ENCODE measurements at places on chromosomes 7 and 10.
A peak's percentile ranks its signal among the peaks of the same experiment; 100 is the strongest.

DNA sequence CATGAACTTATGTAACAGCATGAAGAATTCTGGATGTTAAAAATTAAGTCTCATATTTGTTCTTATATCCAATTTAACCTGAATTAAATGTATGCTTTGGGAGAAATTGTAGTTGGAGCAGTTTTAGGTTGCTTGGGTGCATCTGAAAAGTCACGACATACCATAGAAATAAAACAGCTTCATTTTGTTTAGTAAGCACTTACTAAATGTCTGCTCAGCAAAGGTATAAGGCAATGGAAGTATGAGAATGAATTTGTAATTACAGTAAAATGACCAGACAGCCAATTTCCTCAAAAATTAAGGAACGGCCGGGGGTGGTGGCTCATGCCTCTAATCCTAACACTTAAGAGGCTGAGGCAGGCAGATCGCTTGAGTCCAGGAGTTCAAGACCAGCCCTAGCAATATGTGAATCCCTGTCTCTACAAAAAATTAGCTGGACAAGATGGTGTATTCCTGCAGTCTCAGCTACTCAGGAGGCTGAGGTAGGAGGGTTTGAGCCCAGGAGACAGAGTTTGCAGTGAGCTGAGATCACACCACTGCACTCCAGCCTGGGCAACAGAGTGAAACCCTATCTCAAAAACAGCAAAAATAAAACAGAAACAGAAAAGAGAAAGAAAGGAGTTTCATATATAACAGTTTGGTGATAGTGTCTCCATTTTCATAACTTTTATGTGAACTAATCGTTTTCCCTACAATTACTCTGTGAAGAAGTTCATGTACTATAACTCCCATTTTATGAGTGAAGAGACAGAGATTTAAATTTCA lies 47.2 kb upstream of the KLF6 start:
- DNase-seq, result no peak

- peak; percentile 88 for DNase-seq
Observed at GRCh38 chr7:98771519-98771918, 98.3 kb downstream of the TMEM130 start.

DNA sequence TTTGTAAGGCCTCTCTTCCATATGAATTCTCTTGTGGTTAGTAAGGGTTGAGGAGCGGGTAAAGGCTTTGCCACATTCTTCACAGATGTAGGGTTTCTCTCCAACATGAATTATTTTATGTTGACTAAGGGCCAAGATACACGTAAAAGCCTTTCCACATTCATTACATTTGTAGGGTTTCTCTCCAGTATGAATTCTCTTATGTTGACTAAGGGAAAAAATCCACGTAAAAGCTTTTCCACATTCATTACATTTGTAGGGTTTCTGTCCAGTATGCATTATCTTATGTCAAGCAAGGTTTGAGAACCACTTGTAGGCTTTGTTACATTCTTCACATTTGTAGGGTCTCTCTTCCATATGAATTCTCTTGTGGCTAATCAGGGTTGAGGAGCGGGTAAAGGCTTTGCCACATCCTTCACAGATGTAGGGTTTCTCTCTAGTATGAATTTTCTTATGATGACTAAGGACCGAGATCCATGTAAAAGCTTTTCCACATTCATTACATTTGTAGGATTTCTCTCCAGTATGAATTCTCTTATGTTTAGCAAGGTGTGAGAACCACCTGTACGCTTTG lies 493.0 kb downstream of the ZNF479 start:
- DNase-seq, result no peak

DNA sequence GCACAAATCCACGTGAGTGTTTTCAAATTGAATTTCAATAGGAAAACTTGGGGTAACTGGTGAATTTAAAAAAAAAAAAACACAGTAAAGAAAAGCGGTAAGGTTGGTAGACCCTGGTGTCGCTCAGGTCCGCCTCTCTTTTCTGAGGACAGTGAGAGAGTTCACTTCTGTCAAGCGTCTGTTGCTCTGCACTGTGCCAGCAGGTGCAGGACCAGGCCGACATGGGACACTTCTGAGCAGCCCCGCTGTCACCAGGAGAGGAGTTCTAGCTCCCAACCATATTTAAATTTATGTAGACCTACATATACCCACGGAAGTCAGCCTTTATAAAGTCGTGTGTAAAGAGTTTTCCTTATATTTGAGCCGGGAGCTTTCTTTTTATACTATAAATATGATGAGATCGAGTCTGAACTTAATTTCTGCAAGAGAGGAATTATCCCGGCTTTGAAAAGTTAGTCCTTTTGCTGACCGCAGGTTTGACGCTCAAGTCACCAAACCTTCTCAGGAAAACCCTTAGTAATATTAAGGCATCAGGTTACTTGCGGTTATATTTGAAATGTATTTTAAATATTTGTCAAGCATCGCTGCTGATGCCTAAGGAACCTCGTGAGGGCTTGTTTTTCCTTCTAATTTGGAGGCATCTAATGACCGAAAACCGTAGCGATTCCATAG lies 531 bp downstream of the IKZF1 start:
- no peak for DNase-seq

GRCh38 chr7:95398155-95398940 lies 2.2 kb upstream of the PON3 start:
- peak; percentile 25 for DNase-seq

DNA sequence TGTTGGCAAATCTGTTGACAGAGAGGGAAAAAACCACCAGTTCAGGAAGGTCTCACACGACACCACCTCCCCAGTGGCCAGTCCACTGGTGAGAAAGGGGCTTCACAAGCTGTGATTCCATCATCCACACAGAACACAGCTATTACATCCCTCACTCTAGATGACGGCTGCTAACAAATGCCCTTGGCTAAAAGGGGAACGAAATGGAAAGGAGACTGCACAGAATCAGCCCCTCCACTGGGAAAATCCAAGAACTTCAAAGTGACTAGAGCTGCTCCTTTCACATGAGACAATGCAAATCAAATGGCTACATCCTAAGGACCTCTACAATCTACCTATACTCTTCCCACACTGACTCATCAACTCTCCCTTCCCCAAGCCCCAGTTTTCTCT lies 5.6 kb downstream of the PARP12 start:
- DNase-seq, result no peak

GRCh38 chr7:35315517-35315916 lies 61.6 kb upstream of the TBX20 start:
- DNase-seq, result no peak

- DNase-seq, result no peak
Observed at GRCh38 chr10:93457511-93457910, 24.6 kb downstream of the MYOF start.

DNA sequence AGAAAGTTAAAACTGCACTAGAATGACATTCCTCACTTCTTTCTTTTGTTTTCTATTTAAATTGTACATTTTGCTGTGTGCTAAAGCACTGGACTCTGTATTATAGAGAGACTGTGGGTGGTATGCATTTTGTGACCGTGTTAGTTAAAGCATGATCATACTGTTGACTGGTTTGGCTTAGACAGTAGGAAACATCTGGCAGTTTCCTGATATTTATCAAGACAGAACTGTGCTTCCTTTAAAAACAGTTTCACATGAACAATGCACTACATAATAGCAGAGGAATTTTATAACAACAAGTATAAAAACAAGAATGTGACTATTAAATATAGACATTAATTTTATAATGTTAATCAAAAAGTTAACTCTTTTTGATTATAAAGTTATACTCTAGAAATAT lies 23.1 kb downstream of the GNG11 start:
- no peak for DNase-seq

- no peak for DNase-seq
Observed at GRCh38 chr10:93458821-93459257, 23.3 kb downstream of the MYOF start.

GRCh38 chr7:147436718-147437117 lies 1153.8 kb upstream of the C7orf33 start:
- DNase-seq, result no peak

GRCh38 chr7:155206318-155207020 lies 91.2 kb upstream of the INSIG1 start:
- no peak for DNase-seq

DNA sequence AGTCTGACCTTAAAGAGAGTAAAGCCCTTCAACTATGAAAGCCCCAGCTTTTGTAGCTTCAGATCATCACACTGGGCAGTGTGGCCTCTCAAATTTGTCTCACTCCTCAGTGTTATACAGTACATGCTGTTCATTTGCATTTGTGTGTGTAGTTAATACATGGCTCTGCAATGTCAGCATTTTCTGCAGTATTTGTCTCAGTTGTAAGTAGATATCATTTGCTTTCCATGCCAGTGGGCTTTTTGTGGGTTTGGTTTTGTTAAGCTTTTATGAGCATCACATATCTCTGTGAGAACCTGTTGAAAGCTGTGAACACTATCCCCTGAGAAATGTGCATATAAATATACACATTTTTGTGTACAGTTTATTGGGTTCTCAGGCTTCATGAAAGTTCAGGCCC lies 57.0 kb downstream of the ZNF277 start:
- DNase-seq, result no peak

DNA sequence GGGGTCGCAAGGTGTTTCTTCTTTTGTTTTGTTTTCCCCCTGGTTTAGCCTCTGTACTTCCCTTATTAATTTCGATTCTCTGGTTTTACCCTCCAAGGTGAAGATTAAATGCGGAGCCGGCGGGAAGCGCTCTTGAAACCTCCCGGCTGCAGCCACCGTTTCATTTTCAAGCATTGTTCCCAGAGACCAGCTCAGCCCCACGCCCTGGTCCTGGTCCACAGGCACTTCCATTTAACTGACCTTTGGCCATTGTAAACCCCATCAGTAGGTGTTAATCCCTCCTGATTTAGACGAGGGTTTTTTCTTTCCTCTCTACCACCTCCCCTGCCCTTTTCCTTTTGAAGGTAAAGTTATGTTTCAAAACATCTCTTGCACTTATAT lies 39.2 kb upstream of the ENO4 start:
- DNase-seq, result no peak

GRCh38 chr10:27661514-27662286 lies 83.9 kb downstream of the MKX start:
- DNase-seq, result no peak

- DNase-seq, result no peak
Observed at GRCh38 chr10:9800571-9800970, 1217.1 kb upstream of the CELF2 start.

DNA sequence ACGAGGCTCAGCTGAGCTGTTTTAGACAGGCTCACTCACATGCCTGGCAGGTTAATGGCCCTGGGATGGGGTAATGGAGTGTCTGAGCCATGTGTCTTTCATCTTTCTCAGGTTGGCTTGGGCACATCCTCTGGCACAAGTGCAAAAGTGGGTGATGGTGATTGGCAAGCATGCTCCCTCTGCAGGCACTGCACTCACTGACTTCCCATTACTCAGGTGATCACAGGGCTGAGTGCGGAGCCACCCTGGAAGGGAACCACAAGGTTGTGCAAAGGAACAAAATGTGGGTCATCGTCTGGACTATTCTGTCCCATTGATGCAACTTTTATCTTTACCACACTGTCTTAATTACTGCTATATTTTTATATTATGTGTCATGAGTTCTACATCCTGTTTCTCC lies 244.1 kb upstream of the AKR1E2 start:
- no peak for DNase-seq
